ENCODE measurements at places on chromosomes 6 and 20.

GRCh38 chr20:62889871-62890270, 28.2 kb upstream of the TCFL5 start:
- no peak for DNase-seq

- DNase-seq, result no peak
Measured at GRCh38 chr6:157510323-157511188, 129.6 kb downstream of the ZDHHC14 start.

GRCh38 chr20:15317546-15318232, 980.3 kb upstream of the FLRT3 start:
- no peak for DNase-seq

DNA sequence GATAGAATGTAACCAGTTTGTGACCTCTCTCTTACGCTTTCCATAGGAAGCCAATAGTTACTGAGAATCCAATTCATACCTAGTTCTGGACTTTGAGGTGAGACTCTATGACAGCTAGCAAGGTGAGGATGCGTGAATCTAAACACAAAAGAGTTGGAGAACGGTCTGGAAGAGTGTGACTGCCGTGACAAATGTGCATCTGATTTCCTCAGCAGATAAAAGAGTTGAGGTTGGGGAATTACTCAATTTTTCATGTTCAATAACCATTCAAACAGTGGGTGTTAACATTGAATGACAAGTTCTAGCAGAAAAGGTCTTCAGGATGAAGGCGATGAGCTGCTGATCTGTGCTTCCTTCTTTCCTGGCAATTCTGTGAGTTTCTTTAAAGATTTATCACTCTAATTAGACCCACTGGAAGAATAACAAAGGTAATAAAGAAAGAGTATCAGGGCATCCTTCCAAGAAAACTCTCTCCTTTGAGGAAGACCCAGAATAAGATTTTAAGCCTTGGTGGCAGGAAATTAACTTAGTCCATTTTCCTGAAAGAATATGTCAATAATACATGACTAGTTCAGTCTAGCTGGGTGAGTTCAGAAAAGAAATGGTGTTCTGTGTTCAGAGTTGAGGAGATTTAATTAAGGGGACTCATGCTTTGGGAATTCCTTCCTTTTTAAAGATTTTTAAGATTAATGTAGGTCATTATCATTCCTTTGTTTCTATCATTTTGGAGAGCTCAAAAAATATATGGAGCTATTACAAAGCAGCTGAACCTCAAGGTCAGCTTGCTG, 24.5 kb downstream of the KIF3B start:
- no peak for DNase-seq

GRCh38 chr6:152309648-152310047, 327.5 kb downstream of the SYNE1 start:
- no peak for DNase-seq
